ENCODE measurements at places on chromosomes 2 and 18.
A peak's percentile ranks its signal among the peaks of the same experiment; 100 is the strongest.

DNA sequence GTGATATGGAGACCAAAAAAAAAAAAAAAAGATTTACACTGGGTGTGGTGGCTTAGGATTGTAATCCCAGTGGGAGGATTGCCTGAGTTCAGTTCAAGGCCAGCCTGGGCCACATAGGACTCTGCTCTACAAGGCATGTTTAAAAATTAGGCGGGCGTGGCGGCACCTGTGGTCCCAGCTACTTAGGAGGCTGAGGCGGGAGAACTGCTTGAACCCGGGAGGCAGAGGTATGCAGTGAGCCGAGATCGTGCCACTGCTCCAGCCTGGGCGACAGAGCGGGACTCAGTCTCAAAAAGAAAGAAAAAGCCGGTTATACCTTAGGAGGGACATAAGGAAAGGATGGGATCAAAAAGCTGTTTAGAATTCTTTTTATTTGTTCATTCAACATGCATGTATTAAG, 707 bp upstream of the SPDYA start:
- DNase-seq: no peak

DNA sequence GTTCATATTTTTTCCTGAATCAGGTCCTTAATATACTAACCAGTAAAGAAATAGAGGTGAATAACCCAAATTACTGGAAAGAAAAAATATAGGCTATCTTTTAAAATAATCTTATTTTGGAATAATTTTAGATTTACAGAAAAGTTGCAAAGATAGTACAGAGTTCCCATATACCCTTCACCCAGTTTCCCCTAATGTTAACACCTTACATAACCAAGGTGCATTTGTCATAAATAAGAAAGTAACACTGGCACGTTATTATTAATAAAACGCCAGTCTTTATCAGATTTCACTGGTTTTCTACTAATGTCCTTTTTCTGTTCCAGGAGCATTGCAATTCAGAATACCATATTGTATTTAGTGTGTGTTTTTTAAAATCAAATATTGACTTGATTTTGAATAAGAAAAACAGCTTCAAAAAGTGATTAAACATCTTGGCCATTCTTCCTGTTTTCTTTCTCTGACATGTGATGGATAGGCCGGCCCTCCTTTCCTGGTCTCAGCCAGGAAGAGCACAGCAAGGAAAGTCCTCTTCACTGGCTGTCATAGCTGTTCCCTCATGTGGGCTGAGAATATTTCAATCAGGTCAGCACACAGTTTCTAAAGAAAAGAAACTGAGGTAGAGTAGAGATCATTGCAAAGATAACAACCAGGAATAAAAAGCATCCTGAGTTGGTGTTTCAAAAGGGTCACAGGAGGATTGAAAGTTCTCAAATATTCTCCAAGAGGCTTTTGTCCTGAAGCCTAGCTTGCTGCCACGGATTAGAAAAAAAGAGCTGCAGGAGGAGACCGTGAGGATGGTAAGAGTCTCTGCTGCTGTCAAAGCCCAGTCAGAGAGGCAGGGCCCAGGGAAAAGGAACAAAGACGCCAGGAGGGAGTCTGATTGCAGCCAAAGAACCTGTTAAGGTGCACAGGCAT, 79.3 kb upstream of the ARL5A start:
- DNase-seq: no peak

DNA sequence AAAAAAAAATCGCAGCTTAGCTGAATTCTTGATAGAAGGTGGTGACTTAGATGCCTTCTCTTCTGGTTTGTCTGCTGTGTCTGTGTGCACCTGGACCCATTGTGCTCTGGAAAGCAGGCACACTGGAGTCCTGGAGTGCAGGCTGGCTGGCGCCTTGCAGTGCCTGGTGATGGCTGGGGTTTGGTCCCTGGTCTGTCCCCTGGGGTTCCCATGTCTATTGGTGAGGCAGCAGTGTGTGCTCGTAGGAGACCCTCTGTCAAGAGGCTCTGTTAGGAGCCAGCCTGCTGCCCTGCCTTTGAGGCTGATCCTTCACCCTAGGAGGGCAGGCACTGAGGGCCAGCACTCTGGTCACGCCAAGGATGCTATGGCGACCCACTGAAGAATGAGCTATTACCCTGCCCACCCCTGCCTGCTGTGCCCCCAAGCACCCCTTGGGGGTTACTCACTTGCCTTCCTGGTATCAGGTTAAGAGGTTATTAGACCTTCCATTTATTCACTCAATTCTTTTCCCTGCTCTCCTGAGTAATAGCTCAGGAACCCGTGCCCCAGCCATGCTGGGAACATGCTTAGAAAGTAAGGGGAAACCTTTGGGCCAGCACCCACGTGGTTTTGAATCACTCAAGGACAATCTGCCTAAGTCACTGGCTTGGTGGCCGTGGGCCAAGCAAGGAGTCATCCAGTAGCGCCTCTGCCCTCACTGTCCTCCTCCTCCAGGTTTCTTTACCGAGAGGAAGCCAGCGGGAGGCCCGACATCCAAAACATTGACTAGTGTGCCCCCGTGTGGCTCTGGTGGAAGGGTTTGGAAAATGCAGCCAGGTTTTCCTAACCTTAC, 284.5 kb downstream of the PRKCE start:
- DNase-seq: peak; percentile 86

GRCh38 chr2:3179208-3179607, 198.4 kb downstream of the EIPR1 start:
- peak; percentile 62 for DNase-seq

GRCh38 chr2:70767079-70767698, 811 bp downstream of the ADD2 start:
- peak; percentile 71 for DNase-seq

DNA sequence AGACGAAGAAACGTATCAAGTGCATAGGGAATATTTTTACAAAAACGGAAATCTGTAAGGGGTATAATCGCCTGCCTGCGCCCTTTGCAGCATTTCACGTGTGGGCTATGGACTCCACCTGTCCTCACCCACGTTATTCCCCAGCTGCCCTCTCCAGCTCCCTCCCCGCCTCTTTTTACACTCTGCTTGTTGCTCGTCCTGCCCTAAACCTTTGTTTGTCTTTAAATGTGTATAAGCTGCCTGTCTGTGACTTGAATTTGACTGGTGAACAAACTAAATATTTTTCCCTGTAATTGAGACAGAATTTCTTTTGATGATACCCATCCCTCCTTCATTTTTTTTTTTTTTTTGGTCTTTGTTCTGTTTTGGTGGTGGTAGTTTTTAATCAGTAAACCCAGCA, 169.4 kb upstream of the SIX3 start:
- DNase-seq: no peak

DNA sequence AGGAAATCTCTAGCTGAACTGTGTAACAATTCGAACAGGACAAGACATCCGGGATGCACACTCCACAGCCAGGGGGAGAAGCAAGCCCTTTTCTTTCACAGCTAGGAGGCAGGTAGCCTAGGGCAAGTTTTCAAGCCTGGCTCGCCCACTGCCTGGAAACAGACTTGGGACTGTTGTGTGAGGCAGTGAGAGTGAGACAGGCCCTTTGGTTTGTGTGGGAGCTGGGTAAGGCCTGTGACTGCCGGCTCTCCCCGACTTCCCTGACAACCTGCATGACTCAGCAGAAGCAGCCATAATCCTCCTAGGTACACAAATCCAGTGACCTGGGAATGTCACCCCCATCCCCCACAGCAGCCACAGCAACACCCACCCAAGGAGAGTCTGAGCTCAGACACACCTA, 179.7 kb downstream of the WDPCP start:
- no peak for DNase-seq

DNA sequence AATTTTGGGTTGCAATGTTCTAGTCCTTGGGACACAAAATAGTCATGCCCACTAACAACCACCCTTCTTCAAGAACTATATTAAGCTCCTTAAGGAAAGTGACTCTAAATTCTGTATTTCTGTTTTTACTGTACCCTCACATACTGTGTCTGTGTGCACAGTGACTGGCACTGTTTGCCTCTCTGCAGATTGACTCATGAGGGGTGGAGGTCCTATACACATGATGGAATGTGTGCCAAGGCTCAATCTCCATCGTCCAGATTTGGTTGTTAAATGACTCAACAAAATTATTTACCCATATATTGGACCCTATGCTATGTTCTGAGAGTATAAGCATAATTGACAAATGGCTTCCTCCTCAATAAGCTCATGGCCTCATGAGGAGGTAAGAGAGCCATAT, 126.6 kb upstream of the CWC22 start:
- no peak for DNase-seq

DNA sequence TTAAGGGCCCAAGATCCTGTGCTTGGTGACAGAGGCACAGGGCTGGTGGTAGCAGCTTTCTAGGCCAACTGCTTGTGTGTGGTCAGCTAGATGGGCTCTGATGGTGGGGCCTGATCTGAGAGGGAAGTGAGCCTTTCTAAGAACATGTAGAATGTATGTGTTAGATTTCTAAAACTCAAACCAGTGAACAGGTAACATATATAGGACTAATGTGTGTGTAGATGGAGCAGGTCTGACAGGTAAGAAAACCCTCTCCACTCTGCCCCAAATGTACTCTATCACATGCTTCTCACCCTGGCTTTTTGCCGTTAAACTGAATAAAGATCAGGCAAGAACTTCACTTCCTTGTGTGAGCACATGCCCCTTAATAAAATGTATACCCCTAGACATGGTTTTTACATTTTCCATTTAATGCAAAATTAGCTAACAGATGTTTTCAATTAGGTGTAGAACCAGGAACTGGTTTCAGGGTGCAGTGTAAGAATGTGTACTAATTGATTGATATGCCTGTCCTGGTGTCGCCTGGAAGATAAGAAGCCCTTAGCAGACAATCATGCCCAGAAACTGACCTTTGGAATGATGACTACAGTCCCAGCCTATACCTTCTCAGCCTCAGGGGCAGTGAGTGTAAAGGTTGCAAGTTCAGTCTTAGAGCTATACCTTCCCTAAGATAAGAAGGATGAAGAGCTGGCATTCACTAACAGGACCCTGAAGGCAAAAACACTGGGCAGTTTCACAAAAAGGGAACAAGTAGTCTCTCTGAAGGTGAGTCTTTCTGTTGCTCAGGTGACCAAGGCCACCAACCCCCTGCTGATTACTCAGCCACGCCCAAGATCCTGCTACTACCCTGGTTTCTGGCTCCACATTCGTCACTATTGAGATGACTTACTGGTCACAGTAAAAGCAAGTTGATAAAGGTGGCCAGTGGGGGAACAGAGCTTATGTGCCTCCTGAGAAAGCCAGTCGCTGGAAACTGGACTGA, 71.2 kb downstream of the SPATS2L start:
- no peak for DNase-seq

GRCh38 chr2:70732766-70733645, 35.0 kb downstream of the ADD2 start:
- DNase-seq: no peak

- DNase-seq: no peak
Measured at GRCh38 chr2:235607546-235608199, 113.8 kb downstream of the AGAP1 start.

DNA sequence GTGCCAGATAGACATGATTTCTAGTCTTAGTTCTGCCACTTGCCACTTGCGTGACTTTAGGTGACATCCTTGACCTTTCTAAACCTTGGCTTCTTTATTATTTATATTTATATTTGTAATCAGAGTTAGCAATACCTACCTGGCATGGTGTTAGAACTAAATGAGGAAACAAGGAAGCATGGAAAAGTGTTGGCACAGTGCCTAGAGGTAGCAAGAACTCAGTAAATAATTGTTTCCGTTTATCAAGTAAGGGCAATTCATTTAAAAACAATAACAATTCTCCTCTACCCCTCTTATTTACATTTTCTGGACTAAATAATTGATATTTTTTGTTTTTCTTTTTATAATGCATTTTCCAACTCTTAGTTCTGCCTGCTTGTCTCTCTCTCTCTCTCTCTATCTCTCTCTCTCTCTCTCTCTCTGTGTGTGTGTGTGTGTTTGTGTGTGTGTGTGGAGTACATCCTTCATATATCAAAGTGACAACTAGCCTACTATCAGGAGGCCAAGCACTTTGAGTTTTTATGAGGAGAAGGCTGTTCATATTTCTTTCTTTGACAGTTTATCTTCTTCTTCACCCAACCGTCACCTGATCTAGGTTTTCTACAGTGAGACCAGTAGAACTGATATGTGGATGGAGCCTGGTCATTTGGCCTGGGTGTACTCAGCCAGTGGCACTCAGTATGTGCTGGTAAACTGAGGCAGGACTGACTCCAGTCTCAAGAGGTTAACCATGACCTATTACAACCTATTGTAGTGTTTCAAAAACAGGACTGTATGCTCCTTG, 134.5 kb downstream of the LRRTM1 start:
- no peak for DNase-seq

GRCh38 chr2:122412360-122412759, 656.9 kb downstream of the TSN start:
- DNase-seq: no peak

- no peak for DNase-seq
Measured at GRCh38 chr2:103784261-103784660, 1022.4 kb downstream of the TMEM182 start.

DNA sequence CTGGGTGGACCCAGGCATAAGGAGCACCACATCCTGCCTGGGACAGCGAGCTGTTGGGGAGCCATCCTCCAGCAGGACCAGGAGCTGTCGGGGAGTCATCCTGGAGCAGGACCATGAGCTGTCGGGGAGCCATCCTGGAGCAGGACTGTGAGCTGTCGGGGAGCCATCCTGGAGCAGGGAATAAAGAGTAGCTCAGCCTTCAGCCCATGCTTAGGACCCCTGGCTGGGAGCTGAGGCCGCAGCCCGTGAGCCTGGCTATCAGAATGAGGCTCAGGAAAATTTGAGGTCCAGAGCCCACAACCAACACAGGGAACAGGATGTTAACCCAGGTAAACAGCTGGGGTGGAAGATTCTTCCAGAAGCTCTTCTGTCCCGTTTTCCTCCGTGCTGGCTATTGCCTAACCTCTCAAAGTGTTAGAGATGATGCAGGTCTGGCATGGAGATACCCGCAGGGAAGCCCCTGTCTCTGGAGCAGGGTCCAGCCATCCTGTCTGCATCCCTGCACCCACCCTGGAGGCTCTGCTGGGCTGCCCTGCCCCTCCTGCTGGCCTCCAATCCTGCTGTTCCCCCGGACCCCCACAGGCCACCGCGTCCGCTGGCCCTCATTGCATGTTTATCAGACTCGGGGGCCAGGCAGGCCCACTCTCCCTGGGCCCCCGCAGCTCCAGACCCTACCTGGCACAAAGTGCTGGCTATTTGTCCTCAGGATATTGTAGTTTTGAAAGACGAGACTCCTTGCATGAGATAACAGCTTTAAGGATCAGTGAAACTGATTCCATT, 243.5 kb upstream of the MYT1L start:
- DNase-seq: no peak
